MG63 (cell line): ENCODE measurements at places on chromosomes 4 and X.

- no peak for DNase-seq
These were observed 41.8 kb downstream of the SULT1E1 start for GRCh38 chr4:69818060-69818639.

DNA sequence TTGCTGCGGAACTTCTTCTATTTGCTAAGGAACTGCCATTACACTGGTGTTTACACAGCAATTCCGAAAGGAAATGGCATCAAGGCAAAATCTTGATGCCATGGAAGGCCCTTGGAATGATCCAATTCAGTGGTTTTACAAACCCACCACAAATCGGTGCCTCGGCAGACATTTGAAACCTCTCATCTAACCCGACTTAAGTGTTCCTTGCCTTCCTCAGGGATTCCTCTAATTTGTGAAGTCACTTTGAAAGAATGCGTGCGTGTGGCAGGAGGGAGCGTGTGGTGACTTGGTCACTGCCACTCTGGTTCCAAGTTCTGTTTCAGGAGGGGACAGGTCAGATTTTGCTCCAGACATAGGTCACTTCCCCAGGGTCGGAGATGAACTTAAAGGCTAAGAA lies 4.8 kb downstream of the NOP14 start:
- no peak for DNase-seq

DNA sequence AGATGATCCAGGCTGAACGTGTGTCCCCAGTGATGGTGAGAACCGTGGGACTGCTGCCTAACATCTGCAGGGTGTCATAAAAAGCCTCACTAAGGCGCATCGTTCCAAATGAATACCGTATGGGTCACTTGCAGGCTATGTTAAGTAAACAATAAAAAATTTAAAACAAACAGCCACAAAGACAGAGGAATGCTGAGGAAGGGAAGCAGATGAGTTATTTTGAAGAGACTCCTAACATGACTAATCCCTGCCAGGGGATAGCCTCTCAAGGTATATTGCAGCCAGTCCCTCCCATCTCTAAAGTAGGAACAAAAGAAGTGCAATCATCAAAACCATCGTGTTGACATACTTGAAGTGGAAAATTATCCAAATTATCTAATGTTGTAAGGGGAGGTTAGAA lies 83.8 kb downstream of the UNC5C start:
- DNase-seq: no peak

- no peak for DNase-seq
These were observed 252.9 kb upstream of the TTC29 start for GRCh38 chr4:147198411-147199051.
